Activated CD8-positive, alpha-beta T cell treated with anti-CD3 and anti-CD28 coated beads, Interleukin-2, amount 10 ng/mL, durations not matched to agents 7 days and 5 days (primary cell): ENCODE measurements at places on chromosomes 3 and 15. TPM values are rescaled to one million over a fixed set of nuclear protein-coding genes. Genes with fewer than 3 reads are reported as not detected.

GRCh38 chr15:82647045-82647834, at the start of gene CPEB1:
Gene CPEB1 (minus strand): TSS chr15:82647363. CDS start chr15:82628459, 18,904 bp downstream.
- H3K36me3 ChIP-seq, result no peaks in the 10 kb centered on the region
- H3K4me1 ChIP-seq, result peaks cover 3% of the 10 kb centered on the region
- peak within 1 kb of the TSS; percentile 52 for H3K4me3 ChIP-seq
- no peak for DNase-seq
- peaks cover 40% of the 10 kb centered on the region for H3K27me3 ChIP-seq
- H3K27ac ChIP-seq, result no peak within 1 kb of the TSS

DNA sequence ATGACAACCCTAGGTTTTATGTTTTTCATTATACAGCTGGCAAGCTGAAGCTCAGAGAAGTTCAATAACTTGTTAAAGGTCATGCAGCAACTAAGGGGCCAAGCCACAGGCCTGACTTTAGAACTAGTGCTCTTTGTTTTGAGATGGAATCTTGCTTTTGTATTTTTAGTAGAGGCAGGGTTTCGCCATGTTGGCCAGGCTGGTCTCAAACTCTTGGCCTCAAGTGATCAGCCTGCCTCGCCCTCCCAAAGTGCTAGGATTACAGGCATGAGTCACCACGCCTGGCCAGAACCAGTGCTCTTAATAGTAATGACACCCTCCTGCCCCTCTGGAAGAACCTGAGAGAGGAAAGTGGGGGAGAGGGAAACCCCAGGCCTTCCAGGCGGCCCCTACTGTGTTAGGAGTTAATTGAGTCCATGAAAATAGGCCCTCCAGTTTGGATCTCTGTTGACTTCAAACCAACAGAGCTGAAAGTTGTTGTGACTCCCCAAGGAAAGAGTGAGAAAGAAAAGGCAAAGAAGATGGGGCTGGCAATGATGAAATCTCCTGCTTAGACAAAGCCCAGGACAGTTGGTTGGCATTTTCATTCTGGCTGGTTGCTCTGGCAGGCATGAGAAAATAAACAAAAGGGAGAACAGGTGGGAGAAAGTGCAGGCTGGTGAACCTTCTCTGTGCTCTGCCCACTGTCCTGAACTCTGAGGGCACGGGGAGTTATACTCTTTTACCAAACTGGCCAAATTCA, 3.6 kb upstream of the PRRT3 start:
- no peaks in the 10 kb centered on the region for H3K36me3 ChIP-seq
- H3K27me3 ChIP-seq, result no peaks in the 10 kb centered on the region
- H3K4me1 ChIP-seq, result peaks cover 17% of the 10 kb centered on the region

DNA sequence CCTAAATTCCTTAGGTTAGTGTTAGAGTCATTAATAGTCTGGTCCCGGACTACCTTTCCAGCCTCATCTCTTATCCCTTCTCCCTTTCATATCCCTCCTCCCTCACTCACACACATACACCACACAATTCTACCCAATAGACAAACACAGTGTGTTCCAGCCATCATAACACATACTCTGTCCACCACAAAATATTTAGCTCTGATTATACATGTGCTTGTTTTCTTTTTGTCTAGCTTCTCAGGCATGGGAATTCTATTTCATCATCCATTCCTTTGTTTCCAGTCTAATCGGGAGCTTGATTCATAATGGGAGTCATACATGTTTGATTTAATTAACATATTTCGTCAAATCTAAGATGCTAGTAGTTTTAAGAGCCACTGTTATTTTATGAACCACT, 161.8 kb upstream of the BFSP2 start:
- no peak overlapping the region for H3K27ac ChIP-seq
- no peak for DNase-seq

- no peaks in the 10 kb centered on the region for H3K4me1 ChIP-seq
- H3K4me3 ChIP-seq, result no peak overlapping the region
- no peaks in the 10 kb centered on the region for H3K36me3 ChIP-seq
- no peaks in the 10 kb centered on the region for H3K27me3 ChIP-seq
- DNase-seq, result no peak
Observed at GRCh38 chr3:177982034-177982433, 554.2 kb upstream of the KCNMB2 start.

- no peaks in the 10 kb centered on the region for H3K27me3 ChIP-seq
- no peaks in the 10 kb centered on the region for H3K36me3 ChIP-seq
- H3K4me1 ChIP-seq, result no peaks in the 10 kb centered on the region
Observed at GRCh38 chr3:30578479-30578878, 27.9 kb upstream of the TGFBR2 start.

DNA sequence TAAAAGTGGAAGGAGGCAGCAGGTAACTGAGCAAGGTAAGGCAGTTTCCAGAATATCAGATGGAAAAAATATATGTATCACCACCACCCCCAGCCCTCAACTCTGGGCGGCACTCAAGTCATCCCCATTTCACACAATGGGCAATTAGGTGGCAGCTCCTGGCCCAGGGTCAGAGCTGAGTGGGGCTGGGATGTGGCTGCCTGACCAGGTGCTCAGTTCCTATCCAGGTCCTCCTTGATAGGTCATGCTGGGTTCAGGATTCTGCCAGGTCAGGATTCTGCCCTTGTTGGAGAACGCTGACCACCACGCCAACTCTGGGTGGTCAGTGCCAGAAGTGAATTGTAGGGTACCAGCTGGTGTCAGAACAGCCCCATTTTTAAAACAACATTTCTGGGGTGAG, 29.5 kb downstream of the RAB6B start:
- no peak overlapping the region for H3K4me3 ChIP-seq
- H3K27me3 ChIP-seq, result peaks cover 18% of the 10 kb centered on the region
- H3K27ac ChIP-seq, result no peak overlapping the region
- H3K4me1 ChIP-seq, result no peaks in the 10 kb centered on the region

- no peak for DNase-seq
- H3K27ac ChIP-seq, result no peak overlapping the region
Observed at GRCh38 chr15:87420017-87420416, 836.5 kb downstream of the NTRK3 start.

Gene MST1R
- total RNA-seq, result 3.9 TPM

DNA sequence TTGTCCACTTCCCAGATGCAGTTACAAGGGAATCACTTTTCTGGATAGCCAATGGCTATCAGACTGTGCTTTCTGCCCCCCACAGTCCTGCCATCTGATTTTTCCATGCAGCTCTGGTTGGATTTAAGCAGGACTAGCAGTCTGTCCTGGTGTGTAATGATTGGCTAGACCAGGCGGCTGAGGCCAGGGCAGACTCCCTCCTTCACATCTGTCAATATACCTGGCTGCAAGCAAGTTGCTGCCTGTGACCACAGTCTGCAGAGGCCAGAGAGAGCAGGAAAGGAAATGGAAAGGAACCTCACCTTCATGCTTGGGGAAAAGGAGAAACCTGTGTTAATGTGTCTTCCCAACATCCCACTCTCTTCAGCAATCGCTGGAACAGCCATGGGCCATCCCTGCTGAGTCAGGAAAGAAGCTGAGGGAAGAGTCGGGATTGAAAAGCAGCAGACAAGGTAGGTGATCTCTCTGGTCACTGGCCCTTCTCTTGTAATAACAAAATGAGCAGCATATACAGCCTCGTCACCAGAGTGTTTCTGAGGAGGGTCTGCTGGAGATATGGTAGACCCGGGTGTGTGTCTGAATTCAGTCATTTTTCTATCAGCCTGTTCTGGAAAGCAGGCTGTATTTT, 126.7 kb upstream of the PHLDB2 start:
- no peak overlapping the region for H3K4me3 ChIP-seq
- peaks cover 14% of the 10 kb centered on the region for H3K36me3 ChIP-seq
- H3K27ac ChIP-seq, result no peak overlapping the region
- H3K4me1 ChIP-seq, result peaks cover 17% of the 10 kb centered on the region
- no peak for DNase-seq
- H3K27me3 ChIP-seq, result no peaks in the 10 kb centered on the region

DNA sequence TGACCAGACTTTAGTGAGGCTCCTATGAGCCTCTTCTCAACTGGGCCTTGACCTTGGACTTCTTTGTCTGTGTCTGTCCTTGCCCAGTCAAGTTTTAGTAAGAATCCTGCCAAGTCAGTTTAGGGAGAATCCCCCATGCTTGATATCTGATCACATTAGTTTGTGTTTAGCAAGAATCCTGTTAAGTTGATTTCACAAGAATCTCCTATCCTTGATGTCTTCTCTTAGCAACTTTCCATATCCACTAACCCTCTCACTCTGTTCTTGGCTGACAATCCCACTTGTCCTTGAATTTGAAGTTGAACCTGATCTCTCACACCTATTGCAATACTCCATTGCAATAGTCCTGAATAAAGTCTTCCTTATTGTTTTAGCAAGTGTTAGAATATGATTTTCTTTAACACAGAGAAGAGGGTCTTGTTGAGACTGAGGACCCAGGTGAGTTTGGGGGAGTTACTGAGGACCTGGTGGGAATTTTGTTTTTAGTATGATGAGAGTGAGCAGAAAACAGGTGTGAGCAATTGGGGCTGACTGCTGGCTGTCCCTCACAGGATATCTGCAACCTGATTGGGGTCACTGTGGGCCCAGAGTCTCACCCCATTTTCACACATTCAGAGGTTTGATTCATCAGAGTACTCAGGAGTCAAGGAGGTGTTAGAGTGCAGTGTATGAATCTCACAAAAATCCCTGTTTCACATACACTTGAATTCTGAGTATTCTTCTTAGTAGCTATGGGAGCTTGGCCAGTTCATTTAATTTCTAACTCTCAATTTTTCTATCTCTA, 39.9 kb upstream of the TNFAIP8L3 start:
- DNase-seq, result no peak
- no peak overlapping the region for H3K27ac ChIP-seq
- no peaks in the 10 kb centered on the region for H3K36me3 ChIP-seq
- H3K4me3 ChIP-seq, result no peak overlapping the region
- no peaks in the 10 kb centered on the region for H3K4me1 ChIP-seq
- peaks cover 20% of the 10 kb centered on the region for H3K27me3 ChIP-seq

- H3K4me1 ChIP-seq, result no peaks in the 10 kb centered on the region
- no peak overlapping the region for H3K27ac ChIP-seq
- no peak overlapping the region for H3K4me3 ChIP-seq
- no peak for DNase-seq
- no peaks in the 10 kb centered on the region for H3K36me3 ChIP-seq
Observed at GRCh38 chr3:1953536-1953935, 145.1 kb upstream of the CNTN4 start.

Gene SAXO2
- total RNA-seq, result 1.6 TPM

DNA sequence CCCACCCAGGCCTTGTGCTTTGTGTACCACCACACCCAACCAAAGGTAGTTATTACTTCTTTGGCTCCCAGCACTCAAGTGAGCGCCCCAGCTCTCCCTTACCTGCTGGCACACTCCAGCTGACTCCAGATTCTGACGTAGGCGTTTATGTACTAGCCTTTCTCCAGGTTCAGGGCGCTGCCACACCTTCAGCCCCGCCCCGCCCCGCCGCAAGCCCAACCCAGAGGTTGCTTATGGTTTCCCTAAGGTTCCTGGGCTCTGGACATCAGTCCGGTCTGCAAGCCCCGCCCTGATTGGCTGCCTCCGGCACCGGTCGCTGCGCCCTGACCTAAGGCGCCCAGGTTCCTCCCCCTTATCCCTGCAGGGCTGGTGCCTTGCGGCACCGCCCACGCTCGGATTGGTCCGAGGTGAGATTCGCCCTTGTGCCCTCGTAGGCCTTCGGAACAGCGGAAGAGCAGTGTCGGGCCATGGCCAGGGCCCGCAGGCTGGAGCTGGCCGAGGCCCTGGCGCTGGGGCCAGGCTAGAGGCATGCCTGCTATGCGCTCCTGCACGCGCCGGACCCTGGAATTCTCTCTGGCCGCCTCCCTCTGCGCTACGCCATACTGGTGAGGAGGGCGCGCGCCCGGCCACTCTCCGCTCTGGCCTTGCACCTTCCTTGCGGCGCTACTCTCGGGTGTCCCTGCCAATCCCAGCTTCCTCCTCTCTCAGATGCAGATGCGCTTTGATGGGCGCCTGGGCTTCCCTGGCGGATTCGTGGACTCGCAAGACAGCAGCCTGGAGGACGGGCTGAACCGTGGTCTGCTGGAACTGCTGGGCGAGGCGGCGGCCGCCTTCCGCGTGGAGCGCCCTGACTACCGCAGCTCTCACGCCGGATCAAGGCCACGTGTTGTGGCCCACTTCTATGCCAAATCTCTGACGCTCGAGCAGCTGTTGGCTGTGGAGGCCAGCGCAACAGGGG, 19.8 kb upstream of the NUDT16 start:
- peak overlapping the region; percentile 66 for H3K4me3 ChIP-seq
- peak; percentile 31 for DNase-seq
- H3K36me3 ChIP-seq, result peaks cover 4% of the 10 kb centered on the region
- peaks cover 16% of the 10 kb centered on the region for H3K4me1 ChIP-seq

GRCh38 chr3:178302966-178303930, 233.0 kb upstream of the KCNMB2 start:
- no peak overlapping the region for H3K4me3 ChIP-seq
- no peaks in the 10 kb centered on the region for H3K36me3 ChIP-seq
- no peaks in the 10 kb centered on the region for H3K4me1 ChIP-seq
- no peaks in the 10 kb centered on the region for H3K27me3 ChIP-seq
- H3K27ac ChIP-seq, result no peak overlapping the region
- no peak for DNase-seq

DNA sequence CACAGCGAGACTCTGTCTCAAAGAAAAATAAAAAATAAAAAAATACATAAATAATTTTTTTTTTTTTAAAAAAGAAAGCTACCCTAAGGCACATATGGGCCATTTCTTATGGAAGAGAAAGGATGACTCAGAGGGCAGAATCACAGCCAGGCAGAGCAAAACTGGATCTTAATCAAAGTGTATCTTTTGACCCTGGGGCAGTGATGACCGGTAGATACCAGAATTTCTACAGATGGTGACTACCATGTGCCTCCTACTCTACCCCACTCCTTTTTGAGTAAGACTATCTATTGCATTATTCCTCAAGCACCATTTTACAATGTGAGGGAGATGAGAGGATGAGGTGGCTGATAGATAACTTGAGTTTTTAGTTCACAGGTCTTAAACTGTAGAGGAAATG, 26.0 kb downstream of the TARS3 start:
- DNase-seq, result no peak
- H3K4me1 ChIP-seq, result peaks cover 20% of the 10 kb centered on the region
- no peak overlapping the region for H3K27ac ChIP-seq
- H3K27me3 ChIP-seq, result no peaks in the 10 kb centered on the region
- no peak overlapping the region for H3K4me3 ChIP-seq
- peaks cover 58% of the 10 kb centered on the region for H3K36me3 ChIP-seq

DNA sequence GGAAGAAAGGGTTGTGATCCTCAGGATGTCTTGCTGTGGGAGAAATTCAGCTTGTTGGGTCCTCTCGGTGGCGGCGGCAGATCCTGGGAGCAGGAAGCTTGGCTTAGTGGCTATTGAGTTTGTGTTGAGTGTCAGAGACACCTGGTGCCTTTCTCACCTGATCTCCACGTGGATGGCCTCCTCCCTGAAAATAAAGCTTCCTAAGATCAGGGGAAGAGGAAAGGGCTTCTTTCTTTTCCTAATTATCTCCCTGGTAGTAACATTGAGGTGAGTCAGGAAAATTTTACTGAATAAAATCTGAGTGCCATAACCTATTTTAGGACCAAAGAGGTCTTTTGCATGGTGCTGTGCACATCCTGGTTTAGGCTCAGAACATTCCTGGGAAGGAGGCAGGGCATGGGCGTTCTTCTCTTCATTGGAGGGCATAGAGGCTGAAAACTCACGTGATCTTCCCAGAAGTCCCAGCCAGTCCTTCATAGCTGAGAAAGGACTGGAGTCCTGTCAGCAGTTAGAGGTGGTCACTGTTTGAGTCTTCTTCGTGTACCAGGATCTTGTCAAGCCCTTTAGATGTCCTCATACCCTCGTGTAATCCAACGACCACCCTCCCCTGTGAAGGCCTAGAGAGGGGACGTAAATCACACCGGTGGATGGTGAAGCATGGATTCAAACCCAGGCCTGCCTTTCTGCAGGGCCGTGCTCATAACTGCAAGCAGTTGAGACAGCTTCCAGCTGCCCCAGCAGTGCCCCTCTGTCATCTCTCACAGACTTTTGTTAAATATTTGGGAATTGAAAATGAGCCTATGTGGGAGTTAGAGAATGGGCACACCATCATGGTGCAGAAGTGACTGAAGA, 1.1 kb downstream of the CMTM8 start:
- peaks cover 36% of the 10 kb centered on the region for H3K27me3 ChIP-seq
- H3K27ac ChIP-seq, result no peak overlapping the region
- peak overlapping the region; percentile 78 for H3K4me3 ChIP-seq
- DNase-seq, result no peak
